ENCODE measurements at places on chromosomes 7 and 10.

GRCh38 chr10:103679096-103679790 is 176.1 kb downstream of the SH3PXD2A start:
- DNase-seq = no peak

- DNase-seq = no peak
Measured at GRCh38 chr7:128099204-128099671, 68.0 kb upstream of the LRRC4 start.

GRCh38 chr7:36690041-36690440 is 34.3 kb downstream of the AOAH start:
- no peak for DNase-seq

DNA sequence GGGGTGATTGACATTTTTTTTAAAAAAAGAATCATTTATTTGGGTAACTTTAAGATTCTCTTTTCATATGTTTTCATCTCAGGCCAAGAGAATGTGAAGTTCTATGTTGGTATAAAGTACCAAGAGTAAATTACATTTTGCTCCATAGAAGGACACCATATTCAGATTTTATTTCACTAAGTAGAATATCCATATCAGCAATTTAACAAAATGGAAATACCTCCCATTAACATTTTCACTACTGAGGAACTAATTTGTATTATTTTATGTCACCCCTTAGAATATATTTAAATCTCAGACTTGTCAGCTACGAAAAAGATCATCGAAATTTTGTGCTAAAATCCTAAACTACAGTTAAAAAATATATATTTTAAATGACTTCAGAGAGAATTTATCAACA is 274.3 kb downstream of the SEMA3D start:
- DNase-seq = no peak

DNA sequence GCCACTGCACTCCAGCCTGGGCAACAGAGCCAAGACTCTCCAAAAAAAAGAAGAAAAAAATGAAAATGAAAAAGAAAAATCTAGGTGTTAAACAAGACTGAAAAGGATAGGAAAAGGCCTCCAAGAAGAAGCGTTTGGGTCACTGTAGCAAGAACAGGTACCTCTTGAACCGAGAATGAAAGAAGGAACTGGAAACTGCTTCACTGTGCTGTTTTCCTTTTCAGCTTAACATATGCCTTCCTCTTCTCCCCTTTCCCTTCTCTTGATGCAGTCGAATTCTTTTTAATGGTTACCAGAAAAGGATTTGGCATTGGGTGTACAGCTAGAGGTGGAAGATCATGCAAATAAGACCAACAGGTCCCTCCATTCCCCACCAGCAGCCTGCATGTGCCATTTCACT is 28.1 kb downstream of the LRRC4 start:
- no peak for DNase-seq

DNA sequence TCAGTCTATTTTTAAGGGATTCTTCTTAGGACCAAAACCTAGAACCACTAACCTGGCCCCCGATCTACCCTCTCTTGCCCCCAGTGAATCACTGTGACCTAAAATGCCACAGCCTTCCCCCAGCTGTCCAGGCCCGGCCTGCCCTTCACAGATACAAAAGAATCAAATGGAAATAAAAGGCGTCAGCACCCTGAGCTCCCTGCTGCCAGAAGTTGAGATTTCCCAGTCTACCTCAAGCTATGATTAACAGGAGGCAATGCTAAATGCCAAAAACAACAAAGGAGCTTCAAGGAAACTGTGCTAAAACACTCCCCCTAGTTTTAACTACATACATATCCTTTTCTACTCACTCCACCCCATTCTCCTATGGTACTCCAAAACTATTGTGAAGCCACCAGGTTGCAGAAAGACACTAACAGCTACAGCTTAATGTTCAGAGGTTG is 67.8 kb downstream of the GSAP start:
- no peak for DNase-seq

- no peak for DNase-seq
Measured at GRCh38 chr10:89362929-89363328, 14.9 kb upstream of the IFIT1B start.

DNA sequence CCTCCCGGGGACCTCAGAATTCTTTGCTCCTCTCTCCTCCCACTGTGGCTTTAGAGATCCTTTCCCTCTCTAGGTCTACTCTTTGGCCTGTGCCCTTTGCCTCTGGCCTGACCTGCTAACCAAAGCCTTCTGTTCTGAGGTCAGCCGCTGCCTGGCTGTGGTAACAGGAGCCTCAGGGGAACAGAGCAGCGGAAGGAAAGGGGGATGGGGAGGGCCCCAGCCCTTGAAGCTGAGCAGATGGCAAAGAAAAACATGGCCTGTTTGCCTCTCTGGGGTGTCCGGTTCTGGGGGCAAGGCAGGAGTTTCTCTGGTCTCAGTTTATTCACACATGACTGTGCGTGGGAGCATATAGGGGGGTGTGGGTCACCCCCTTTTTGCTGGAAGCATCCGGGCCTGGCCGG is 28.2 kb downstream of the COL26A1 start:
- no peak for DNase-seq

- no peak for DNase-seq
Measured at GRCh38 chr10:118315629-118316028, 26.5 kb downstream of the FAM204A start.

Measured in NCI-H510A (cell line).